Naive thymus-derived CD8-positive, alpha-beta T cell (primary cell): ENCODE measurements at places on chromosomes 2 and 18. TPM values are rescaled to one million over a fixed set of nuclear protein-coding genes. Genes with fewer than 3 reads are reported as not detected.

SERPINB8 gene
- 15.9 TPM for total RNA-seq

DNA sequence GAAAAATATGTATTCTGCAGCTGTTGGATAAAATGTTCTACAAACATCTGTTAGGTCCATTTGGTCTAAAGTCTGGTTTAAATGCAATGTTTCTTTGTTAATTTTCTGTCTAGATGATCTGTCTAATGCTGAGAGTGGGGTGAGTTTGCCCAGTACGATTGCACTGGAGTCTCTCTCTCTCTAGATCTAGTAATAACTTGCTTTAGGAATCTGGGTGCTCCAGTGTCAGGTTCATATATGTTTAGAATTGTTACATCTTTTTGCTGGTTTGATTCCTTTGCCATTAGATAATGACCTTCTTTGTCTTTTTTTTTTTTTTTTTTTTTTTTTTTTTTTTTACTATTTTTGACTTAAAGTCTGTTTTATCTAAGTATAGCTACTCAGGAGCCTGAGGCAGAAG, 10.4 kb downstream of the GCC2 start:
- H3K4me3 ChIP-seq = no peak overlapping the region
- H3K4me1 ChIP-seq = peaks cover 74% of the 10 kb centered on the region
- DNase-seq = no peak

- H3K4me3 ChIP-seq = no peak overlapping the region
- no peak for DNase-seq
- no peaks in the 10 kb centered on the region for H3K4me1 ChIP-seq
- no peak overlapping the region for H3K27ac ChIP-seq
- H3K27me3 ChIP-seq = no peaks in the 10 kb centered on the region
Measured at GRCh38 chr2:153432381-153432780, 46.2 kb downstream of the RPRM start.

UBXN2A gene
- 14.4 TPM for total RNA-seq

TMEM198 gene
- 0.36 TPM for total RNA-seq

GRCh38 chr18:11372163-11372562, 222.8 kb upstream of the PIEZO2 start:
- H3K4me3 ChIP-seq = no peak overlapping the region
- H3K36me3 ChIP-seq = no peaks in the 10 kb centered on the region
- H3K4me1 ChIP-seq = no peaks in the 10 kb centered on the region

GRCh38 chr2:28568036-28568435, 72.2 kb downstream of the PLB1 start:
- H3K4me1 ChIP-seq = peaks cover 21% of the 10 kb centered on the region
- H3K27ac ChIP-seq = peak overlapping the region; percentile 91

- H3K4me3 ChIP-seq = no peak overlapping the region
- H3K27me3 ChIP-seq = no peaks in the 10 kb centered on the region
- no peaks in the 10 kb centered on the region for H3K36me3 ChIP-seq
- no peaks in the 10 kb centered on the region for H3K4me1 ChIP-seq
- no peak overlapping the region for H3K27ac ChIP-seq
Measured at GRCh38 chr2:99936065-99936464, 206.3 kb downstream of the AFF3 start.

- peaks cover 13% of the 10 kb centered on the region for H3K36me3 ChIP-seq
- no peak overlapping the region for H3K27ac ChIP-seq
- peaks cover 66% of the 10 kb centered on the region for H3K4me1 ChIP-seq
Measured at GRCh38 chr18:9156604-9157249, 20.1 kb downstream of the ANKRD12 start.

TGFBRAP1 gene
- total RNA-seq = 23.1 TPM

GRCh38 chr2:136534811-136535210, 230.5 kb upstream of the THSD7B start:
- no peak overlapping the region for H3K4me3 ChIP-seq
- no peaks in the 10 kb centered on the region for H3K36me3 ChIP-seq
- DNase-seq = no peak
- no peak overlapping the region for H3K27ac ChIP-seq
- H3K4me1 ChIP-seq = no peaks in the 10 kb centered on the region

DNA sequence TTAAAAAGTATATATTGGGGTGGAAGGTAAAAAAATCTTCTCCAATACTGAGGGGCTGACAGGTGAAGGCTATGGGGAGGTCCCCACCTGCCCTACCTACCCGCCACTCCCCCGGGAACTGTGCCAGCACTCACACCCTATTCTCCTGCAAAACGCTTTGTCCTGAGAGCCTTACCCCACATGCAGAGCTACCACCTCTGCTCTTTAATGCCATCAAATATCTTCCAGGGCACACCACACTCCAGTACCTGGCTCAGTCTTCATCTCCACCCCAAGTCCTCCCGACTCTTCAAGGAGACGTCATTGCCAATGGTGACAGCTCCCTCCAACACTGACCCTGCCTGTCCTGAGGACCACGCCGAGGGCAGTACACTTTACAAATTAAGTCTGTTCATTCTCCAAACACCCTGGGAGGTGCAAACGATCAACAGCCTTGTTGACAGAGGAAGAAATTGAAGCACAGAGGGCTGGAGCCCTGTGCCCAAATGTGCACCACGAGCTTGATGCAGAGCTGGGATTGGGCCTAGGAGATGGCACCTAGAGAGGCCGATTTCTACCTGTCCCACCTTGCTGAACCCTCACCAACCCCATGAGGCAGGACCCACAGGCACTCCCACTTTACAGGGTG, 6.0 kb upstream of the GPR55 start:
- no peak for DNase-seq
- no peaks in the 10 kb centered on the region for H3K36me3 ChIP-seq
- H3K27ac ChIP-seq = peak overlapping the region; percentile 3
- H3K27me3 ChIP-seq = no peaks in the 10 kb centered on the region
- H3K4me3 ChIP-seq = no peak overlapping the region

TCF7L1 gene
- not detected for total RNA-seq
